ENCODE measurements at places on chromosomes 12 and 14.
A peak's percentile ranks its signal among the peaks of the same experiment; 100 is the strongest.

DNA sequence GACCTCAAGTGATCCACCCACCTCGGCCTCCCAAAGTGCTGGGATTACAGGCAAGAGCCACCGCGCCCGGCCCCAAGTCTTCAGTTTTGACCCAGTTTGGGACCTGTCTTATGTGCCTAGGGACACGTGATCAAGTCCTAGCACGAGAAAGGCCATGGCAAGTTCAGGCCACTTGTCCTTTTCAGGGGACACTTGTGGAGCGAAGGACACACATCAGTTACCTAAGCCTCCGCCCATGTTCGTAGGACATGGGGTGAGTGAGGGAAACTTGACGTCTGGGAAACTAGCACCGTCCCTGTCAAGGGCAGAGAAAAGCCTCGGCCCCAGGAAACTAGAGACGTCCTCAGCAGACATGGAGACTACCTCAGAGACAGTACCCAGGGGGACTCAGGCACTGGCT lies 60.7 kb downstream of the KDM2B start:
- DNase-seq: no peak

DNA sequence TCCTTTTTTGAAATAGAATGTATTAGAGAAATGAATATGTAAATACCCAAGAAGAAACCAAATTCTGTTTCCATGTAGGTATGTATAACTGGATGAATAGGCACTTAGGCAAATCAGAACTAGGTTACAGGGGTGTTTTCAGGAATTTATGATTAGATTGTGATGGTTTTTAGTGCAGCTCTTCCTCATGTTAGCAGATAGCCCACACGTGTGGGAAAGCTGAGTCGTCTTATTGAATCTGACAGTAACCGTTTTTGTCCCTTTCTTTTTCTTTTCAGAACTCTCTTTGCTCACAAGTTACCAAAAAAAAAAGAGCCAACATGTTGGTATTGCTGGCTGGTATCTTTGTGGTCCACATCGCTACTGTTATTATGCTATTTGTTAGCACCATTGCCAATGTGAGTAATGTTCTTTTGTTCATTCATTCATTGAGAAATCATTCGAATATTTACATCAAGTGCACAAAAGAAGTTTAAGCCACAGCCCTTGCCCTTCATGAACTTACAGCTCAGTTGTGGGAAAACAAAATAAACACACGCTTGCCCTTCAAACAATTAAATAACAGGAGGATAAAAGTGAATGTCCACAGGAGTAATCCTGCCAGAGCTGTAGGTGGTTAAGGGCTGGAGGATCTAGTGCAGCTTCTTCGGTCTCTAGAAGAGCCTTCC lies 14.8 kb downstream of the EMP1 start:
- no peak for DNase-seq

- no peak for DNase-seq
Measured at GRCh38 chr14:35339761-35340406, 47.7 kb downstream of the PSMA6 start.

DNA sequence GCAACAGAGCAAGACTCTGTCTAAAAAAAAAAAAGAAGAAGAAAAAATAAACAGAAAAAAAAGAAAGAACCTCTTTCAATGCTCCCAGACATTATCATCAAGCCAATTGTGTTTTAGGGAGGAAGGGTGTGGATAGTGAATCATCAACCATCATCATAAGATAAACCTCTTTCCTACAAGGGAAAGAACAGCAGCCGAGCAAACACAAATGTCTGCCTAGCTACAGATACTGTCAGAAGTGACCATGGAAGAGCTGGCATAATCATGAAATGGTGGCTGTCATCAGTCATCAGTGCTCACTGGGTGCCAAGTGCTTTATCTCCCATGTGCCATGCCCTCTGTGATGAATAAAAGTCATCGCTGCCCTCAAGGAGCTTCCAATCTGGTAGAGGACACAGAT lies 46.6 kb downstream of the SLC17A8 start:
- no peak for DNase-seq

DNA sequence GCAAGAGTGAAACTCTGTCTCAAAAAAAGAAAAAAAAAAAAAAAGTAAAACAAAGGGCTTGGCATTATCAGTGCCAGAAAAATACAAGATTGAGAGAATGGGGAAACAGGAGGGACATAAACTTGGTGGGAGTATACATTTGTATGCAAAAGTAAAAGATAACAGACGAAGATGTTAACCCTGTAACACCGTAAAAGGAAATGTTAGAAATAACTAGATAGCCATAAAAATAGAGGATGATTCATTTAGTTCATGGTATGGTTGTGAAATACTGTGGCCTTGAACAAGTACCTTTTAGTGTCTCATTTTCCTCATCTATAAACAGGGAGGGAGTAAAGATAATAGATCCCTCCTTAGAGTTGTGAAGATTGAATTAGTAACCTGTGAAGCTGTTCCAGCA lies 33.3 kb downstream of the ATP2A2 start:
- no peak for DNase-seq

DNA sequence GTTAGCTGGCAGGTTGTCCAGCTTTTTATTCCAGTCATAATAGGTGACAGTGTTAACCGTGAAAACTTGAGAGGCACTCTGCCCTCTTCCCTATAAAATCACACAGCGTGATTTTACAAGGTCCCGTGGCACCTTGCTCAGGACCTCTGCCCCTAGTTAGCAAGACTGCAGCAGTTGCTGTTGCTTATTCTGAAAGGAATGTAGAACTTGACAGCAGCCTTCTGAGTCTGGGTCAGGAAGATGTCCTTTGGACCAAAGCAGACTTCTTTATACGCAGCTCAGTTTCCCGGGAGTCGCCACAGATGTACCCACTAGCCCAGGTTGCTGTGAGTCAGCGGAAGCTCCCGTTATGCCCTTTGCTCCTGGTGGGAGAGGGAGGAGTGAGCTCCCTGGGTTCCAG lies 13.2 kb downstream of the PRKAB1 start:
- no peak for DNase-seq

GRCh38 chr14:32224737-32225377 lies 21.8 kb upstream of the RNU6-8 start:
- no peak for DNase-seq

- DNase-seq: no peak
Measured at GRCh38 chr14:101849640-101850039, 88.1 kb downstream of the PPP2R5C start.

DNA sequence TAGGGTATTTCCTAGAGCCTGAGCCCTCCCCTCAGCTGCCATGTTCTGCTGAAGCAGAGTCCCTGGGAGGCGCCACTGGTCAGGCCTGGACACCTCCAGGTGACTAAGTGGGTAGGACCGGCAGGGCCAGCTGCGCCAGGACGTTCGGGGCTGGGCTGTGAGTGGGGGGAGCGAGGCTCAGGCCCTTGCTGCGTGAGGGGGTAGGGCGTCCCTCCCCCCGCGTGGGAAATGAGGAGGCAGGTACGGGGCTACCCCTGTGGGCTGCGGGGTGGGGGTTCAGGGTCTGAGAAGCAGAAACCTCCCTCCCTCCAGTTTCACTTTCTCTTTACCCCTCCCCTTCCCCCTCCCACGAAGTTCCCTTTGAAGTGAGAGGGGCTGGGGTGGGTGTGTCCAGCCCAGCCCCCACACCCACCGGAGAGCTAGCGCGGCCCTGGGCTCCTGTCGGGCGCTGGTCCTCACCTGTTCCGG lies 22.1 kb upstream of the KIF26A start:
- DNase-seq: no peak

- no peak for DNase-seq
Measured at GRCh38 chr12:28180786-28181185, 9.5 kb upstream of the CCDC91 start.

DNA sequence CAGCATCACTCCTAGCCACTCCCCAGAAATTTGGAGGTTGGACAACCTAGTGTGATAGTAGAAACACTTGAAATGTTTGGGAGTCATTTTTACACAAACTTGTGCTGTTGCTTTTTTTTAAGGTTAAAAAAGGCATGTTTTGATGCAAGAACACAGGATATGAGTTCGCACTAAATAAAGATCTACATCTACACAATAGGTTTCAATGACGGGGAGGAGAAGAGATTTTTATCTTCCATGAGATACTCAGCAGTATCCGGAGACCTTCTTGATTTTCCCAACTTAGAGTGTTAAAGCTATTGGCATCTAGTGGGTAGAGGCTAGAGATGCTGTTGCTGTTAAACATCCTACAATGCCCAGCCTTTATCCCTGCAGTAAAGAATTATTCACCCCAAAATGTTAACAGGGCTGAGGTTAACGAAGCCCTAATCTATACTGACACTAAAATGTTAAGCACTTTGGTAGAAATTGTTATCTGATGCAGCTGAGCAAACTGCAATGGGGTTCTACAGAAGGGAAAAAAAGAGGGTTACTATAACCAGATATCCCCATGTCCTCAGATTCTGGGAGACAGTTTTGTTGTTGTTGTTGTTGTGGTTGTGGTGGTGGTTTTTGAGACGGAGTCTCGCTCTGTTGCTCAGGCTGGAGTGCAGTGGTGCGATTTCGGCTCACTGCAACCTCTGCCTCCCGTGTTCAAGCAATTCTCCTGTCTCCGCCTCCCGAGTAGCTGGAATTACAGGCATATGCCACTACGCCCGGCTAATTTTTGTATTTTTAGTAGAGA lies 14.0 kb upstream of the PCNX1 start:
- DNase-seq: no peak

GRCh38 chr12:50401500-50402081 lies 906 bp downstream of the LARP4 start:
- no peak for DNase-seq

DNA sequence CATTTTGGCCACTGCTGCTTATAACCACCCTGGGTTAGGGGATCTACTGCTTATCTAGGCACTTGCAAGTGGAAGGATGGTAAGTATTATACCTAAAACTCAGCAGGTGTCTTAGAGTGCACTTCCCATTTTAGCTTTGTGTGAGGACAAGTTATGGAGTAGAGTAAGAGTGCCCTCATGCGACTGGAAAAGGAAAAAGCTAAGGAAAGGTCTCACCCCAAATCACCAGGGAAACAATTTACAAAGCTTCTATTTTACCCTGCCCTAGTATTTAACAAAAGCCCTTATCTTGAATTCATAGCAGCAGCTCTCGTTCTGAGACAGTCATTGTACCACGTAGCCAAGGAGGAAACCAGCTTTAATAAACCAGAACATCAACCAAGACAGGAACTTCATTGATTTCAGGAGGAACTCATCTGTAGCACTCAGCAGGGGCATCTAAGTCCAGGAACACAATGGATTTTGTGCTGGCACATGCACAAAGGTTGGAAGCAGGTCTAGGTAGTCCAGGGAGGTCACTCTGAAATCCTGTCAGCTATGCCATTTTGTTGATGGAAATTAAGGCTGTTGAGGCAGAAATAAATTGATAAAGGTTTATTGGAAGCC lies 2.9 kb downstream of the RDH12 start:
- DNase-seq: no peak

DNA sequence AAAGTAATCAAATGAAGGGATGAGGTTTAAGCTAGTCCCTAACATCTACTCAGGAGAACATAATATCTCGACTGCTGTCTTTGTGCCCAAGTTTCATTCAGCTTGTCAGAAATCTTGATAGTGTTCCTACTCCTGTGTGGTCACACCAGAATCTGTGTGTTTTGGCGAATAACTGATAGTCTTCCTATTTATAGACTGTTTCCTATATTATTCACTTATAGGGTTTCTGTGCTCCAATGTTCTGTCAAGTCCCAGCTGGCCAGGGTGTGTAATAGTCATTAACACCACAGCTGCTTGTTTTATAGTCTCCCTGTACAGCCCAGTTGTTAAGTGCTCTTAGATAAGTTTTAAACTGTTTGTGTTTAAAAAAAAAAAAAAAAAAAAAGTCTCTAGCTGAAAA lies 45.9 kb downstream of the GPR135 start:
- DNase-seq: no peak

GRCh38 chr12:104478396-104479122 lies 21.8 kb downstream of the CHST11 start:
- peak; percentile 27 for DNase-seq

DNA sequence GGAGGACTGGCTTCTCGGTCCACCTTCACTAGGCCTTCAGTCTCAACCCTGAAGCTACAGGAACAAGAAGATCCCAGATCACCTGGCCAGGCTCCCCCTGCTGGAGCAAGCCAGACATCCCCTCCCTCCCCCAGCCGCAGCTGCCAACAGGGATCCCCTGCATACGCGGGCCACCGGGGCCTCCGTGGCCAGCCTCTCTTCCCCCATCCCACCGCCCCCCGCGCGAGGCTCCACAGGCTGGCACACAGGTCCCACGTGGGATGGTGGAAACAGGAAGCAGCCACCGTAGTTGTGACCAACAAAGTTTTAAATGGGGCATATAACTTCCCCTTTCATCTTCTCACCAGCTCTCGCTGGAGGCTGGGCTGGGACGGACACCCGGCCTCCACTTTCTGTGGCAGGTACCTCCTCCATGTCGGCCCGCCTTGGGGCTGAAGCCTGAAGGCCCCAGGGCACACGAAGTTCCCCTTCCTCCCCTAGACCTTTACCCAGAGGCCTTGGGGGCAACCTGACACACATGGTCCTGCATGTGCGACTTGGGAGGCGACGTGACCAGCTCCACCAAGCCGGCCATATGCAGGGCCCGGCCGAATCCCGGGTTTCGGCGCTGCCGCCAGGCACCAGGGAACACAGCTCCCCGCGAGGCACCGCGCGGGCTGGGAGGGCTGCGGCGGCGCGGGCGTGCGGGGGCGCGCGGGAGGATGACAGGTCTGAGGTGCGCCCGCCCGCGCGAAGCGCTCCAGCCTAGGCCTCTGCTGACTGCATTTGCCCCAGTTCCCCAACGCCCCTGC lies 44.4 kb upstream of the PNMA1 start:
- DNase-seq: peak; percentile 72

DNA sequence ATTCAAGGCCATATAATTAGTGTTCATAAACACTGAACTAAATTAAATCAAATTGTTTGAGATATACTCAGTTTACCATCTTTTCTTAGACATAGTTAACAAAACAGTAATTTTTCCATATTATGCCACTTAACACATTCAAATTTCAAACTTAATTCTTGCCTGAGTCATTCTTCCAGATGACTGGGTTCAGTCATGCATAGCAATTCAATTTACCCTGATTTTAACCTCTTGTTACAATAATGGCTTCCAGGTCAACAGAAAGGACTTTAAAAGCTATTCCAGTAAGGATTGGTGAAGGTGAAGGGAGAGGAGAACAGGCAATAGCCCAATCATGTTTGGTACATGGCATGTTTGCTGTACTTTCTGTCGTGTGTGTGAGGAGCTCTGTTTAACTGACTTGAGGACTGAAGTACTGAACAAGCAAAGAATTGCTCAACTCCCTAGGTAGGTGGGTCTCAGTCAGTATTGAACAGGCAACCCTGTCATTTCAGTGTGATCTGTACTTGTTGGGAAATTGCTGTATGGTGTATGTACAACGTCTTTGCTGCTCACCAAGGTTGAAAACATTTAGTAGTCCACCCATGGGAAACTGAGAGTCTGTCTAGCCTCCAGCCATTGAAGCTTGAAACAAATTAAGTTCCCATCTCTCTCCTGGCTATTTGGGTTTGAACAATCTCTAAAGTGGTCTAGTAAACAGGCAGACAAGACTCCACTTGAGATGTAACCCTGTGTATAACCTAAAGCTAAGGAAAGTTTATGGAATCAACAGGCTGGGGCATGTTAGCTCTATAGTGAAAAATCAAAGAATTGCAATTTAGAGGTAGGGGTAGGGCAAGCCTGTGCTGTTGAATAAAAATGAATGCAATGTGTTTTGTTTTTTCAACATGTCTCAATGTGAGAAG lies 327.2 kb downstream of the BTG1 start:
- DNase-seq: no peak

GRCh38 chr12:54593135-54593534 lies 4.7 kb upstream of the PPP1R1A start:
- DNase-seq: no peak

GRCh38 chr12:28023156-28023887 lies 50.8 kb upstream of the PTHLH start:
- DNase-seq: no peak
